ENCODE measurements at places on chromosomes 6 and 20.
A peak's percentile ranks its signal among the peaks of the same experiment; 100 is the strongest.

DNA sequence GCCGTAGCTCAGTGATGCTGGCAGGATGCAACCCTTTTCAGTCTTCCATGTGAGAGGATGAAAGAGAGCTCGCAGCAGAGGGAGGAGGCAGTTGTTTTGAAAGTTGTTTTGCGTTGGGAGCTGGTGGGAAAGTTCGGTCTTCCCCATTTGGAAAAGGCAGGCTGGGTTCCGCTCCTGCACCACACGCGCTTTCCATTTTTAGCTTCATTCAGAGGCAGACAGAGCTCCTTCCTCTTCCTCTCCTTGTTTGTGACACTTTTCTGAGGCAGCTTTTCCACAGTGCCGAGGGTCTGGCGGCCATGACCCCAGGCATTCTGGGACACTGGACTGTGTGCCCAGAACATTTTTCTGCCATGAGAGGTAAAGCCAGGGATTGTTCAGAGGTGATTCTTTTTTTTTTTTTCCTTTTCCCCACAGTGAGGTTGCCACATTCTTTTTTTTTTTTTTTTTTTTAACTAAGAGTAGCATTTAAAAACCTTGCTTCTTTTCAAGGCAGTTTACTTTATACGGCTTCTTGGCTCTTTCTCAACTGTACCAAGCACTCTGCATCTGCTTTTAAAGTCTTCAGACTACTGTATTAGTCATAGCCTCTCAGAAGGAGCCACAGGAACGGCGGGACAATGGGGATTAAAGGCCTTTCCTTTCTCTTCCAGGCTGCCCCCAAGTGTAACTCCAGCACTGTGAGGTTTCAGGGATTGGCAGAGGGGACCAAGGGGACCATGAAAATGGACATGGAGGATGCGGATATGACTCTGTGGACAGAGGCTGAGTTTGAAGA is 1.6 kb downstream of the PRDM1 start:
- no peak for DNase-seq

DNA sequence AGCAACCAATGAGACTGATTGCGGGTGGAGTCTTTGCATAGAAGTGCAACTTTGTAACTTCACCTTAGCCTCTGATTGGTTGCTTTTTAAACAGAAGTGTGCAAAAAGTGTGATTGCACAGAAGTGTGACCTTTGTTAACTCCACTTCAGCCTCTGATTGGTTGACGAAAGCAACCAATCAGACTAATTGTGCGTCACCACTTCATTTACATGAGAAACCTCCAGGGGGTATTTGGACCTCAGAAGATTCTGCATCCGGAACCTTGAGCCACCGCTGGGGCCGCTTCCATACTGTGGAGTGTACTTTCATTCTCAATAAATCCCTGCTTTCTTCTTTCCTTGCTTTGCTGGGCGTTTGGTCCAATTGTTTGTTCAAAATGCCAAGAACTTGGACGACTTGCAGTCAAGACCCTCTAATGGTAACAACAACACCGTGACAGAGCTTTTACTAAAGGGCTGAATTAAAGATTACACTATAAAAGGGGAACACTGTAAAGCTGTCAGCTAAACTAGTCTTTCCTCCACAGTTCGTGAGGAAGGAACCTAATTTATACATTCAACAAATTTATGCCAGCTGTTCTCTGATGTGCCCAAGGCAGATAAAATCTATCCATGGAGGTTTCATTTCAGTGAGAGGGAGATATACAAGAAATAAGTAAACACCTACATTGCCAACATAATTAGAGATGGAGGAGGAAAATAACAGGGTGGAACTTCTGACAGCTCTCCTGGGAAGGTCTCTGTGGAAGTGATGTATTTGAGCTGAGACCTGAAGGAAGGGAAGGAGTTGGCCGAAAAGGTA is 1.4 kb upstream of the HECA start:
- no peak for DNase-seq

GRCh38 chr20:5260889-5261288 is 55.9 kb downstream of the PROKR2 start:
- no peak for DNase-seq

- peak; percentile 48 for DNase-seq
Measured at GRCh38 chr6:159981403-159982245, 12.7 kb downstream of the IGF2R start.

DNA sequence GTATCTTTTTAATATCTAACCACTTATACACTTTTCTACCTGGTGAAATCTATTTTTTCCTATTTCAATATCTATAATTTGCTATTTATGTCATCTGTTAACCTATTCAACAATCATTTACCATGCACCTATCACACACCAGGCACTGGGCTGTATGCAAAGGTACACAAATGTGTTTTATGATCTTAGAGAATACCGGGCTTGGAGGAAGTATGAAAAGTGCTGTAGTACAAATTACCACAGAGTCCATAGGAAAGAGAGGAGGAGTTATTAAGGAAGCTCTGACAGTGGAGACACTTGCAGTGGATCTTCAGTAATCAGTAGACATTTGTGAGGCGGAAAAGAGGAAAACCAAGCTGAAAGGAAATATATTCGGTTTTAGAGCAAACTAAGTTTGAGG is 96.0 kb downstream of the HIVEP2 start:
- no peak for DNase-seq

DNA sequence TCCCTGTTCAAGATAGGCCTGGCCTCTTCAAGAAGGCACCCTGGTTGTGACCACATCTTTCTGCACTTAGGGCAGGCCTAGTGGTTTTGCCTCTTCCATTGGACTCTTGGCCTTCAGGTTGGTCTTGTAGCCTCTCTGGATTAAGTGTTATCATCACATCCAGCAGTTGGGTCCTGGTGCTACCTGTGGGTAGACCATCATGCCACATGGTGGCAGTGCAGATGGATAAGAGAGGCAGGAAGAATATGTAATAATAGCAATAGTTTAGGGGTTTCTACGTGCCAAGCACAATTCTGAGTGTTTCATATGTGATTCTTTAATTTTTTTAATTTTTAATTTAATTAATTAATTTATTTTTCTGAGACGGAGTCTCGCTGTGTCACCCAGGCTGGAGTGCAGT is 28.5 kb upstream of the SNRPB2 start:
- peak; percentile 9 for DNase-seq

- DNase-seq, result no peak
Measured at GRCh38 chr6:6312901-6313441, 7.5 kb downstream of the F13A1 start.

DNA sequence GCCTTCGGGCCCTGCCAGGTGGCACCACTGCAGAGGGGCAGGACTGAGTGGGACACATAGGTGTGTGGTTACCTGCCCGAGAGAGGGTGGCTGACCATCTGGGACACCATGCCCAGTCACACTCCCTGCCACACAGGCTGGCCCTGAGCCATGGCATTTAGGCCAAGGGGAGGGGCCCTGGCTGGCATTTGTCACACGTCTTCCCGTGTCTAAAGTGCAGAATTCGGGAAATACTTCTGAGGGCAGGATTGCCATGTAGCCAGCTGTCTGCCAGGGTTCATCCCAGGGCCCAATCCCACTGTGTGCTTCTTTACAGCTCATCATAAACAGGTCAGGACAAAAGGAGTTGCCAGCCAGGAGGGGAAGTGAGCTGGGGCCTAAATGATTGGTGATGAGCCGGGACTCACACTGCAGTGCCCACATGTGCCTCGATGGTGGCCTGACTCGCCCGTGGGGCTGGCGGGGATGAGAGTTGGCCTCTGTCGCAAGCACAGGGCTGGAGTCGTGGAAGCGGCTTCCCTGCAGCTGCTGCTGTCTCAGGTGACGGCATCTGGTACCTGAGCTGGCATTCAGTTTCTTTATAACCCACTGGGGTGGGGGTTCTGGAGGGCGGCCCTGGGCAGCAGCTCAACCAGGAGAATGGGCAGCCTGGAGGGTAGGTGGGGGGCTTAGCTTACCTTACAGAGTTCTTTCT is 5.9 kb upstream of the UNC93A start:
- no peak for DNase-seq

DNA sequence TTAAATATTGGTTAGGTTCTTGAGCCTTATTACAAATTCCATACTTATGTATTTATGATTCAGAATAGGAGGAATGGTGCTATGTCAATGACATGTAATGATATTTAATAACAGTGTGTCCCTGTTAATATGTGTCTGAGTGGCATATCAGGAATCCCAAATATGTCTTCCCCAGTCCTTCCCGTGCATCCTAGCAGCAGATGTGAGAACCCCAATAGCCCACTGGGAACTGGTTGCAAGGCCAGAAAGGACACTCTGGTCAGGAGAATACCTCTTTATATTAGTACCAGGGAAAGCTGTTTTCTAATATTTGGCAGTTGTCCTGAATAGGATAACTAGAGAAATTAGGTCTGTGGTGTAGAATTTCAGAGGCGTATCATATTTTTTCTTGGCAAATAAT is 159.1 kb upstream of the PDE7B start:
- DNase-seq, result no peak

GRCh38 chr6:120614723-120615122 is 719.6 kb downstream of the TBC1D32 start:
- no peak for DNase-seq

GRCh38 chr6:113627480-113627879 is 229.7 kb upstream of the MARCKS start:
- DNase-seq, result no peak

- DNase-seq, result no peak
Measured at GRCh38 chr6:18861204-18861603, 474.1 kb downstream of the RNF144B start.

GRCh38 chr6:7154341-7155139 is 46.8 kb downstream of the RREB1 start:
- no peak for DNase-seq

- DNase-seq, result no peak
Measured at GRCh38 chr6:138979813-138980668, 8.0 kb downstream of the REPS1 start.

GRCh38 chr20:15895560-15896084 is 677.6 kb downstream of the KIF16B start:
- no peak for DNase-seq

DNA sequence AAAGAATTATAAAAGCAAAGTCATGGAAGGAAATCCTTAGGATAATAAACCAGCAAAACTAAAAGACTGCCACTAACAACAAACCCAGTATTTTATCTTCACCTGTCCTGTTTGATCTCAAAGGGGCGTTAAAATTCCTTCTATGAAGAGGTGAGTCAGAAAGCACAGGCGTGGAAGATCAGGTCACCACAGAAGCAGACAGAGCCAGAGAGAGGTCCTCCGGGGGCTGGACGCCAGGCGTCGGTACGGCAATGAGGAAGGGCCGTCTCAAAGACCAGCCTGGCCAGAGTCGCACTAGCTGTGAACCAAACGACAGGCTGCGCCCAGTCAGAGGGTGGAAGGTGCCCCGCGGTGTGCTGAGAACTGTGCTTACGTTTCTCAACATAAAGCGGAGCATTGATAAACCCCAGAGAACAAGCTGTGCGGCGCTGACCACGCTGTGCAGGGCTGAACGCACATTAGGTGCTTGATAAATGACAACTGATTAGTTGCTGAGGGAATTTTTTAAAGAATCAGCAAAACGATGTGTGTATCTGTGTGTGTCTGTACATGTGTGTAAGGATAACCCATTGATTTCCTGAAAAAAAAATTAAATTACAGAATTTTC is 85.6 kb downstream of the RNASET2 start:
- no peak for DNase-seq

DNA sequence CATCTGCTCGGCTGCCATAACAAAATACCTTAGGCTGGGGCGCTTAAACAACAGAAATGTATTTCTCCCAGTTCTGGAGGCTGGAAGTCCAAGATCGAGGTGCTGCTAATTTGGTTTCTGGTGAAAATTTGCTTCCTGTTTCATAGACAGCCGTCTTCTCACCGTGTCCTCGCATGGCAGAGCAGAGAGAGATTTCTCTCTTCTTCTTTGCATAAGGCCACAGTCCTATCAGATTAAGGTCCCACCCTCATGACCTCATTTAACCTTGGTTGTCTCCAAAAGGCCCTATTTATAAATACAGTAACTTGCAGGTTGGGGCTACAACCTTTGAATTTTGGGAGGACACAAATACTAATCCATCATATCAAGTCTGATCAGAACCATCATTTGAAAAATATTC is 544.3 kb downstream of the KIF16B start:
- DNase-seq, result no peak

- no peak for DNase-seq
Measured at GRCh38 chr20:1646975-1647431, 10.6 kb downstream of the SIRPG start.

- no peak for DNase-seq
Measured at GRCh38 chr6:46210294-46210693, 39.5 kb upstream of the ENPP5 start.

- DNase-seq, result no peak
Measured at GRCh38 chr6:168791917-168792316, 350.9 kb downstream of the SMOC2 start.

GRCh38 chr6:122838060-122838780 is 49.2 kb downstream of the SMPDL3A start:
- no peak for DNase-seq

- DNase-seq, result no peak
Measured at GRCh38 chr6:142474531-142475289, 172.9 kb downstream of the ADGRG6 start.

GRCh38 chr6:32370505-32370904 is 1.2 kb downstream of the TSBP1 start:
- DNase-seq, result no peak

DNA sequence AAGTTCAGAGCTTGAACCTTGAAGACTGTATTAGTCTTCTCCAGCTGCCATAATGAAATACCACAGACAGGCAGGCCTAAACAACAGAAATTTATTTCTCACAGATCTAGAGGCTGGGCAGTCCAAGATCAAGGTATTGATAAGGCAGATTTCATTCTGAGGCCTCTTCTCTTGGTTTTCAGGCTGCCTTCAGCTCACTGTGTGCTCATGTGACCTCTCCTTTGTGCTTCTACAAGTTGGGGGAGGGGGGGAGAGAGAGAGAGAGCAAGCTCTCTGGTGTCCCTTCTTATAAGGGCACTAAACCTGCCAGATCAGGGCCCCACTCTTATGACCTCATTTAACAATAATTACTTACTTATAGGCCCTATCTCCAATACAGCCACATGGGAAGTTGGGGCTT is 102.6 kb upstream of the RSPO3 start:
- DNase-seq, result no peak

DNA sequence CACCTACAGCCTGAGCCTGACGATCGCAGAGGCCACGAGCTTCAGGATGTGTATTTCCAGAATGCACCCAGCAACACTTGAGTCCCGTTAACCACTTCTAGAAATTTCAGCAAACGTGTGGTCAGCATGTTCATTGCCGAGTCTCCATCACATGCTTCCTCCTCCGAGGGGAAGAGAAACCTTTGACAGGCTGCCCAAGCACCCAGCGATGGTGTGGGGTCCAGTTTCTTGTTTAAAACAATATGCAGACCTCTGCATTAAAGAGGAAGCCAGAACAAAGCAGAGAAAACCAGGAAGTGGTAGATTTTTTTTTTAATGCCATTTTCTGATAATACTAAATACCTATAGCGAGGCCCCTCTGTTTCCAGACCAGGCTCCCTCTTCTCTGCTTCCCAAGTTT is 71.9 kb downstream of the GNAS-AS1 start:
- no peak for DNase-seq

GRCh38 chr6:52263709-52264540 is 19.6 kb upstream of the IL17F start:
- peak; percentile 77 for DNase-seq

All from activated naive CD4-positive, alpha-beta T cell treated with Interleukin-2 at 50 U/mL for 16 hours (primary cell).